ENCODE measurements at places on chromosomes 16 and 17.

GRCh38 chr16:69469807-69470561, 45.6 kb downstream of the CYB5B start:
- no peak for DNase-seq

DNA sequence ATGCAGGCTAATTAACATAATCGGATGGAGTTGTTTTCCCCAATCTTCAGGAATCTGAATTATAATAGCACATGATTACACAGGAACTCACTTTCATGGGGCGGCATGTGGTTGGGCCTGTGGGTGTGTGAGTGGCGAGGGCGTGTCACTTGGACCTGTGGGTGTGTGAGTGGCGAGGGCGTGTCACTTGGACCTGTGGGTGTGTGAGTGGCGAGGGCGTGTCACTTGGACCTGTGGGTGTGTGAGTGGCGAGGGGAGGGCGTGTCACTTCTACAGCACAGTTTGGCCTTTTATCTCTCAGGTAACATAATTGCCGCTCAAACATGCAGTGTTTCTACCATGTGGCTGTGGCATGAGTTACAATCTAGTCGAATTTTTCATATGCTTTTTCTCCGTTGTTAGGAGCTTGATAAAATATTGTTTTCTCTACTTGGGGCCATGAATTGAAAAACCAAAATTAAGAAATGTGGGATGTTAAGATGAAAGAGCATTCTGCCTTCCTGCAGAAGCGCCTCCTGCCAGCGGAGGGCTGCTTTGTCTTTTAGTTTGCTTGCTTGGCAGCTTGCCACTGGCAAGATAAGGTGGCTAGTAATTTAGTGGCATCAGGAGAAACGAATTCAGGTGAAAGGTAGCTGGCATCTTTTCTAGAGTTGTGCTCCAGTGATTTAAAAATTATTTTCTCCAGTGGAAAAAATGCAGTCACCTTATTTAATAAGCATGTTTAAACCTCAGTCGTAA, 36.2 kb downstream of the USP10 start:
- no peak for DNase-seq

- DNase-seq: no peak
Observed at GRCh38 chr16:57150682-57151330, 35.0 kb downstream of the PSME3IP1 start.

- DNase-seq: no peak
Observed at GRCh38 chr16:57427307-57427706, 19.9 kb downstream of the CIAPIN1 start.

DNA sequence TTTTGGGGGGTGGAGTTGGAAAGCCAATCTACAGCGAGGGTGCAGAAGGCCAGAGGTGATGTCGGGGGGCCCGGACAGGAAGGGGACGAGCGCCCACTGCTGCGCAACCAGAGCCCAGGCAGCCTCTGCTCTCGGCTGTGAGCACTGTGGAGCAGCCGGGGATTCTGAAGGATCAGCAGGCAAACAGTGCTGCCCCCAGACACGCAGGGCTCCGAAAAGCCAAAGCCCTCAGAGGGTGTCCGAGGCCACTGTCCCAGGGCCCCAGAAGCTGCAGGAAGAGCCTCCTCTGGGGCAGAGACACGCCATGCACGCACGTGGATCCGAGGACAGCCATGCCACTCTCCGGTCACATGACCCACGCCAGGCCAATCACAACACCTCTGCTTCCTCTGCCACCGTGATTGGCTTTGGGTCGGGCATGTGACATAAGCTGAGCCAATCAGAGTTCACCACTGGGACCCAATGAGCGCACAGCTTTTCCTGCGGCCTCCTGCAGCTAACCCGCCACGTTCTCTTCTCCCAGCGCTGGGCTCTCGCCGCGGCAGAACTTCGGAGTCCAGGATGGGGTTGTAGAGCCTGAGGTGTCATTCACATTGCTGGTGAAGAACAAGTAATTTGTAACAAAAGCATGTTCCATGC, 40.7 kb downstream of the ACTG1 start:
- peak; percentile 70 for DNase-seq

GRCh38 chr17:80482555-80483308, 6.3 kb upstream of the NPTX1 start:
- no peak for DNase-seq

GRCh38 chr16:87203060-87203656, 114.0 kb downstream of the C16orf95 start:
- peak; percentile 87 for DNase-seq

GRCh38 chr17:27082023-27082774, 211.7 kb upstream of the WSB1 start:
- no peak for DNase-seq

All from D341Med (cell line).